ENCODE measurements at places on chromosomes 4 and X.
A peak's percentile ranks its signal among the peaks of the same experiment; 100 is the strongest.

DNA sequence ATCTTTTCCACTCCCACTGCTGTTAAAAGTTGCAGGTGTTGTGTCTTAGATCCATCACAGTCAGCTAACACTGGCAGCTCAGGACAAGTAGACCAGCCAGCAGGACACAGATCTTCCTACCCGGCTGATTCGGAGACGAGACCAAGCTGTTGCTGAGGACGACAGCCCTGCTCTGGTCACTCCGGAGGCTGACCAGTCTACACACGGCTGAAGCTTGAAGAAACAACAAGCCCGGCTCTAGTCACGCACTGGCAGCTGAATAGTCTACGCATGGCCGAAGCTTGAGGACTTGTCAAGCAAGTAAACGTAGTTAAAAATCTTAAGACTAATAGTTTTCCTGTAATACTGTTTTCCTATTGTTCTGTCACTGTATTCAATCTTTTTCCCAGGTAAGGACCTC, 1.8 kb downstream of the ACOX3 start:
- no peak for DNase-seq

DNA sequence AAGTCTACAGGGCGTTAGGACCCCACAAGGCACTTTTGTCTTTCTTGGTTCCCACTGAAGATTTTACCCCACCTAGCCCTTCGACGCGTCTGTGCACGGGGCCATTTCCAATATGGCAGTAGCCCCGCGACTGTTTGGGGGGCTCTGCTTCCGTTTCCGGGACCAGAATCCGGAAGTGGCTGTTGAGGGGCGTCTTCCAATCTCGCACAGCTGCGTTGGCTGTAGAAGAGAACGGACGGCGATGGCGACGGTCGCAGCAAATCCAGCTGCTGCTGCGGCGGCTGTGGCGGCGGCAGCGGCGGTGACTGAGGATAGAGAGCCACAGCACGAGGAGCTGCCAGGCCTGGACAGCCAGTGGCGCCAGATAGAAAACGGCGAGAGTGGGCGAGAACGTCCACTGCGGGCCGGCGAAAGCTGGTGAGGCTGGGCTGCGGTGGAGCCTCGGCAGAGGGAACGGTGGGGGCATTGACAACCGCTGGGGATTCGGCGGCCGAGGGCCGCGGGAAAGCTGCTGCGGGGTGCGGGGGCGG, at the start of gene USP11:
USP11 (plus strand) TSS at position 207 of the 530 bp plus-strand sequence; CDS start at position 242, 35 bp downstream.
- DNase-seq, result peak; percentile 35

GRCh38 chr4:186201535-186202230, 10.3 kb downstream of the CYP4V2 start:
- DNase-seq, result peak; percentile 55

GRCh38 chr4:20487852-20488251, 212.4 kb upstream of the PACRGL start:
- DNase-seq, result no peak

DNA sequence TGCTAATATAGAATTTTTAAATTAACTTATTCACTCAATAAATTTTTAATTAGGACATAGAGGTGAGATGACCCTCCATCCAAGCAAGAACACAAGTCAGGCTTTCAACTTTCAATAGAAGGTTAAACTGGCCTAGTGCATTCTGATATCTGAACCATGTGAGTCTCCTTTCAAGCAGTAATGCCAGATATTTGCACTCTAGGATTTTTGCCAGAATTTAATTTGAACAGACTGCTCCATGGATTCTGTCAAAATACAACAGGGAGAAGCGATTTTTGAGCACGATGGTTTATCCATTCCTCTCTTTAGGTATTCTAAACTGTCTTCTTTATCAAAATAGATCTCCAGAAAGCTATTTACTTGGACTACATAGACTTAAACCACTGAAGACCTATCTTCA, 72.0 kb upstream of the DCLK2 start:
- no peak for DNase-seq

DNA sequence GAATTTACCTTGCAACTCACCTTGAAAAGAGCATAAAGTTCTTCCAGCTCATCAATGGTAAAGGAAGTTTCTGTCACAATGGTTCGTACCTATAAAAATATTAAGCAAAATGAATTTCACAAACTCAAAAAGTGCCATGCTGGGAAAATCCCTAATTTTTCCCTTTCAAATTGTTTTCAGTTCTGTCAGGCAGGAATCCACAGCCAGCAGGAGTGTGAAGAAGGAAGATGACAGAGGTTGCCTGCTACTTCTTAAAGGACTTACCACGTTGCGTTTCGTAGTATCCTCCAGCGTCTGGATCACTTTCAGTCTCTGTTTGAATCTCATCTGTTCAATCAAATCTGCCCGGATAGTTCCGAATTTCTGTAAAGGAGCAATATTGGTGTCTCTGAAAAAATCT, 70.3 kb upstream of the UCP1 start:
- no peak for DNase-seq

- DNase-seq, result no peak
Observed at GRCh38 chr4:36532670-36533379, 251.4 kb downstream of the DTHD1 start.

DNA sequence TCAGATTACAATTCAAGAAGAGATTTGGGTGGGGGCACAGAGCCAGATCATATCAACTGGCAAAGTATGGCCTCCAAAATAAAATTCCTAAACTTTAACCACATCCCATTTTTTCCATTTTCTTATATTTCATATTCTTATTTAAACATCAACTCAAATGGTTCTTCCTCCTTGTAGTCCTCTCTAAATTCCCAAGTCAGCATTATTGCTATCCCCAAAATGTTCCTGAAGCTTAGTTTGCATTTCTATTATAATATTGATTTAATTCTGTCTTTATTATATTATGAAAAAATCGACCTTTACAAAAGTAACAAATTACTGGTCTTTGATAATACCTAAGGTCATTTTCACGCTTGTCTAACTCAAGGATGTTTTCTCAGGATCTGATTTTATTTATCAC, 67.5 kb downstream of the NPY1R start:
- no peak for DNase-seq

- DNase-seq, result no peak
Observed at GRCh38 chrX:26192204-26192603, at the start of gene MAGEB6. TSS of gene MAGEB6 (plus strand) at chrX:26192440. CDS start at chrX:26193847, 1,407 bp downstream.

DNA sequence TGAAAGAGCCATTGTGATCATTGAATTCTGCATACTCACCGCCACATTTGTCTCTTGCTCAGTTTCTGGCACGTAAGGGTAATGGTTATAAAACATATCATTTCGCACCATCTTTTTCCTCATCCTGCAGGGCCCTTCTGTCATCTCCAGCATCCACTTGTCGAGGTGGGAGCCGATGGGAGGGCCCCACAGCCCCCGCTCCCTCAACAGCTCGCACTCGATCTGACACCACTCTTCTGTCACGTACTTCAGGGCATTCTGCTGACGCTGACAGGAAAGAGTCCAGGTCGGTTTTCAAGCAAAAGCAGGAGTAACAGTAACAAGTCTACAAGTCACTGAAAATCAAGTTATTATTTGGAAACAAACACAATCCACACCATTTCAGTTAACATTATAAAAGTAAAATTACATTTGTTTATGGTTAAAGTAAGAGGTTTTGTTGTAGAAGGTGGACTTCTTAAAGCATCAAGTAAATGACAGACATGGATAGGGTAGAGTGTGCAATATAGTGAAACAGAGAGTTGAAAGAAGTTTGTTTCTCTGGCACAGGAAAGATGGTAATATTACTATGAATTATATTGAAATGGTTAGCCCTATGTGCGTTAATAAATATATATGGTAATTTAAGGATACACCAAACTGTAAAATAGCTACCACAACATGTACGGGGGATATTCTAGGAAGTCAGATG, 150.6 kb downstream of the CDS1 start:
- DNase-seq, result no peak

DNA sequence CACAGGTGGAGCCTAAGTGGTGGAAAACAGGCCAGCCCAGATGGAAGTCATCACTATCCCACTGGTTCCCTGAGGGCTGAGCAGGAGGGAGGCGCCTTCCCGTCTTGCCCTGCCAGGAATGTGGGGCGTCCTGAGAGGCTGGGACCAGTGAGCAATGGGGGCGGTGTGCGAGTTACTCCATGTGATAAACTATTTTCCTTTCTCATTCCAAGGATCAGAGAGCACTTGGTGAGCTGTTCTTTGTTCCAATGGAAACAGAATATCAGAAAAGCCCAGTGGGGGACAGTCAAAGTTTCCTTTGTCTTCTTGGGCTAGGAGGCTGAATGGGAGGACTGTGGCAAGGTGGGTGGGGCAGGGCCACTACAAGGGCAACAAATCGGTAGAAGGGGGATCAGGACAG, 86.2 kb downstream of the NHSL2 start:
- DNase-seq, result no peak

GRCh38 chr4:126954537-126955291, 678.0 kb upstream of the INTU start:
- no peak for DNase-seq

DNA sequence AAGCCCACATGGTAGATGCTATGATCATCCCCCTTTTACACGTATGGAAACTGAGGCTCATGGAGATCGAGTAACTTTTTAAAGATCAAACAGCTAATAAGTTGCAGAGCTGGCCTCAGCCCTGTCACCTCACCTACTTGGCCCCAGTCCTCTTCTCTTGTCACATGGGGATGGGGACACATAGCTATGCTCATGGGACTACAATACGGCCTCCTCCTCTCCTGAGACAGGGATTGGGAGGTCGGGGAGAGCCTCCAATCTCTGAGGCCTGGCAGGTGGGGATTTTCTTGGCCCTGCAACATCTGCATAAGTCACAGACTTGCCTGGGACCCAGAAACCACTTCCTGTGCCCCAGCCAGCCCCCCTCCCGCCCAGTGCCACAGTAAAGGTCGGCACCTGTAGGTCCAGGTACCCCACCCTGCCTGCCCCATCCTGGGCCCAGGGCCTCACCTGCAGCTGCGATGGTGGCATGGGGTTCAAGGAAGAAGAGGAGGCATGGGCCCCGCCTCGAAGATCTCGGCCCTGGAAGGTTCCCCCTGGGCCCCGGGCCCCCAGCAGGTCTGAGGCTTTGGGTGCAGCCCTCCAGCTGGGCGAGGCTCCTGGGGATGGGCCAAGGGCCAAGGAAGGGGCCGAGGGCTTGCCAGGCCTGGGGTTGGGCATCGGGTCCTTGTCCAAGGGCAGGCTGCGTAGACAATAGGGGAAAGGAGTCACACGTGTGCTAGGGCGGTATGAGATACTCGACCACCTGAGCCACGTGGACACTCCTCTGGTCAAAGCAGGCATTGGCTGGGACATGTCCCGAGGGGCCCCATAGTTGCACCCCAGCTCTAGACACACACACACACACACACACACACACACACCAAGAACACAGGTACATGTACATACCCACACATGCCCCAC, 6.4 kb downstream of the FOXP3 start:
- DNase-seq, result peak; percentile 11

DNA sequence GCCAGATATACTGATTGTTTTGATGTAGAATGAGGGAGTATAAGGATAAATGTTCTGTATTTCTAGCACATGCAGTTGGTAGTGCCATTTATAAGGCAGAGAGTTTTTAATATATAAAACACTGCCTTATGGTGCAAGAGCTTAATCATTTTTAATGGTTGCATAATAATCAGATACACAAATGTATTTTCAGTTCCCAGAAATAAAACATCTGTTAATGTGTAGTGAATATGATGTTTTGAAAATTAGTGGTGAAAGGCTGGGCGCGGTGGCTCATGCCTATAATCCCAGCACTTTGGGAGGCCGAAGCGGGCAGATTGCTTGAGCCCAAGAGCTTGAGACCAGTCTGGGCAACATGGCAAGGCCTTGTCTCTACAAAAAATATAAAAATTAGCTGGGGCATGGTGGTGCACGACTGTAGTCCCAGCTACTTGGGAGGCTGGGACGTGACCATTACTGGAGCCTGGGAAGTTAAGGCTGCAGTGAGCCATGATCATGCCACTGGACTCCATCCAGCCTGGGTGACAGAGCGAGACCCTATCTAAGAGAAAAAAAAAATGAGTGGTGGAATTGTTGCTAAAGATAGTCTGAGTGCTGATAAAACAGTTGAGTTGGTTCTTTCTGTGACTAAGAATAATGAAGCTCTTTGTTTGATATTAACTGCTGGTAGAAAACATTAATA, 29.3 kb downstream of the CLCN3 start:
- DNase-seq, result no peak

DNA sequence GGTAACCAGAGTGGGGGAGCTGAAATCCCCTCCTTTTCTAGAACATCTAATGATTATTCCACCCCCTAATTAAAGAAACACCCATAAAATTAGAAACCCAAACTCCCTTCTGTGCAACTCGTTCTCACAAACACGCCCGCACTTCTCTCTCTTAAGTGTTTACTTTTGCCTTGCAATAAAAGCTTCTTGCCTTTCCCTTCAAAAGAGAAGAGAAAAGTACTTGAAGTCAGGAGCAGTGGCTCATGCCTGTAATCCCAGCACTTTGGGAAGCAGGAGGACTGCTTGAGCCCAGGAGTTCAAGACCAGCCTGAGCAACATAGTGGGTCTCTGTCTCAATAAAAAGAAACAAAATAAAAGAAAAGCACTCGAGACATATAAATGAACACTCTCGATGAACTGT, 3.6 kb upstream of the GPR173 start:
- DNase-seq, result no peak

DNA sequence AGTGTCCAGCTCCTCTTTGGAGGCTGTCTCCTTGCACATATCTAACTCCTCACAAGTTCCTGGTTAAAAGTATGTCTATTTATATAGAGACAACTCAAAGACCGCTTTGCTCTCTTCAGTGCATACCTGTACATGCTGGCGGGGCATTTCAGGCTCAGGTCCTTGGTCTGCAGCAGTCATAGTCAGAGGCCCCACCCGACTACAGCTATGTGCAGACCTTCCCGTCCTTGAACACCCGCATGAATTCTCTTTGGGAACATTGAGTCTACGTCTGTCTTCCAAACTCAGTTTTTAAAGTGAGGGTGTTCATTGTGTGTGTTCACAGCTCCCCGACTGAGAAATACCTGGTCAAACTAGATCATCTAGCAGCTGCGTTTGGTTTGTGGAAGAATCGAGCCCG, 4.2 kb downstream of the BCOR start:
- no peak for DNase-seq

GRCh38 chrX:40085102-40085551, 12.6 kb downstream of the BCOR start:
- DNase-seq, result no peak

DNA sequence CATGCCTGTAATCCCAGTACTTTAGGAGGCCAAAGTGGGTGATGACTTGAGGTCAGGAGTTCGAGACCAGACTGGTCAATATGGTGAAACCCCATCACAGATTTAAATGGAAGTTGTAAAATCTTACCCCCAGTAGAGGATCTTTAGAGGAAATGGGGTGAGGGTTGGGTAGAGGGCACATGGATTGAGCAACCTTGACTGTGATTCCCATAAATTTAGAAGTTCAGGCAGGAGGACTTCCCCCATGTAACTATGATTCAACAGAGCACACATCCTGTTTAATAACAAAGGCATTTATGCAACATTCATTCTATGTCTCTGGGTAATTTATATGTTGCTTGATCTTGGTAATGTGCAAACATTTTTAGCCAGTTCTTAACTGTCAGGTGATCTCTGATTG, 143.1 kb downstream of the RBM47 start:
- DNase-seq, result no peak

DNA sequence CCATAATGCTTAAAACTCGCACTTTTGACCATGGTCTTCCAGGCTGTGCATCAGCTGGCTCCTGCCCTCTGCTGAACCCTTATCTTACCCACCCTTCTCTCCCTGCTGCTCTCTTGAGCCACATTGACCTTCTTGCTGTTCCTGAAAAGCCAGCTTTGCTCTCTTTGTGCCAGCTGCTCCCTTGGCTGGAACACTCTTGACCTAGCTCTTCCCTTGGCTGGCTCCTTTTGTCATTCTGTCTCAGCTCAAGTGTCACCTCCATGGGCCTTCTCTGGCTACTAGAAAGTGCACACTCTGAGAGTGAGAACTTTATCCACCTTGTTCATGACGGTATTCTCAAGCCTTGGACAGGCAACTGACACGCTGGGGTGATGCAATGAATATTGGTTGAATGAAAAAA, 112.1 kb downstream of the MGST2 start:
- DNase-seq, result no peak

Data from activated CD4-positive, alpha-beta T cell treated with anti-CD3 and anti-CD28 coated beads, Interleukin-2, amount 50 U/mL, for 1 hour (primary cell).